ENCODE measurements at places on chromosomes 4 and X.

GRCh38 chr4:3168029-3168428, 80.9 kb upstream of the MSANTD1 start:
- DNase-seq: peak; percentile 27

- no peak for DNase-seq
Measured at GRCh38 chrX:123625952-123626351, 106.9 kb downstream of the THOC2 start.

DNA sequence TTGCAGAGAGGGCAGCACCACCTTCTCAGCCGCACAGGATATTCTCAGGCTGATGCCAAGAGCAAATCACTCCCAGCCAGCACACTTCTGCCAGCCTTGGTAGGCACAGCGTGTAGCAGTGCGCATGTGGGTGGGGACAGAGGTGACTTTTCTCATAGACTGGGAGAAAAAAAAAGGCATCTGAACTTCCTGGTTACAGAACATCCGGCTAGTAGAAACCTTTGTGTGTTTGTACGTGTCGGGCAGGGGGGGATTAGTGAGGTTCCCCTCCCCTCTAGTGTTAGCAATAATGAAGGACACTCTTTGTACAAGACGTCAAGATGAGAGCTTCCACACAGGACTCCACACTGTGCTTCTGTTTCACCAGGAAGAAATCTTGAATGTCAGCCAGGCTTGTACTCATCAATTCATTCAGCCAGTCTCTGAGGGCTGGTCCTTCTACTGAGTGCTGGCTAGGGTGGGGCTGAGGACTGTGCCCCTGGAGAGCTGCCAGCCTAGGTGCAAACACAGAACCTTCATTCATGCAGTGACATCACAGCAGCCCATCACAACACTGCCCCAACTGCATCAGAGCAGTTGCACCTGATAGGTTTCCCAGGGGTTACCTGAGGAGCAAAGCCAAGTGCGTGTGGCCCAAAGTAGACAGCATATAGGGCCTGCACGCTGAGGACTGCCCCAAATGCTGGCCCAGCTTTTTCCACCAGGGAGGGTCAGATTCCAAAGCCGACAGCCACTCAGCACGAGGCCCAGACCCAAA, 34.7 kb downstream of the SLC25A5 start:
- peak; percentile 49 for DNase-seq

DNA sequence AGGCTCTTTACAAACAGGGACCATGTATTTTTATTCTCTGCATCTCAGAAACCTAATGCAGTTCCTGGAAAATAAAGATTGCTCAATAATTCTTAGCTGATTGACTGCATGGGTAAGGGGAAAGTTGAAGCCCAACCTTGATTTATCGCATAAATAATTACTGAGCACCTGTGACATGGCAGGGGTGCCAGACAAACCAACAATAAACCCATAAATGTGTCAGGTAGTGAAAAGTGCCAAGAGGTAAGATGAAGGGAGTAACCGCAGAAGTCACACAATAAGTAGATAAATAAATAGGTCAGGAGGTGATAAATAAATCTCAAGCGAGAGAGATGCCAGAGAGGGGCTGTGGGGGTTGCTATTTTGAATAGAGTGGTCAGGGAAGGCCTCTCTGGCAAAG, 20.1 kb upstream of the AP1S2 start:
- no peak for DNase-seq

GRCh38 chr4:176400816-176401461, 81.2 kb downstream of the SPCS3 start:
- DNase-seq: no peak

- no peak for DNase-seq
Measured at GRCh38 chrX:107677909-107678308, 49.6 kb downstream of the PRPS1 start.

- no peak for DNase-seq
Measured at GRCh38 chr4:80071604-80072227, 1.3 kb downstream of the ANTXR2 start.

DNA sequence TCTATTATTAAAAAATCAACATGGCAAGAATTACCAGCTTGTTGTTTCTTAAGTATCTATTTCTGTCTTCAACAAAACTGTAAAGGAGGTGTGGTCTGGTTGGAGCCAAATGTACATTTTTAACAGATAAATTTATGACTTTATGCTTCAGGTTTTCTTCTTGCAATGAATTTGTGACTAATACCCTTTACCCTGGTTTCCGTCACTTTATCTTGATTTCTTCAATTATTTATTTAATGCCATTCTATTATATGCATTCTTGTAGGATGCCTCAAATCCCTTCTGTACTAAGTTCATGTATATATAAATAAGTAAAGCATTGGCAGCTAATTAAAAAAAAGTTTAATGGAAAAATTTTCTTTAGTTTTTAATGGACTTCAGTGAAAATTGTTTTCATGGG, 41.5 kb upstream of the ANXA3 start:
- DNase-seq: no peak

- no peak for DNase-seq
Measured at GRCh38 chr4:124415146-124415545, 297.4 kb downstream of the ANKRD50 start.

DNA sequence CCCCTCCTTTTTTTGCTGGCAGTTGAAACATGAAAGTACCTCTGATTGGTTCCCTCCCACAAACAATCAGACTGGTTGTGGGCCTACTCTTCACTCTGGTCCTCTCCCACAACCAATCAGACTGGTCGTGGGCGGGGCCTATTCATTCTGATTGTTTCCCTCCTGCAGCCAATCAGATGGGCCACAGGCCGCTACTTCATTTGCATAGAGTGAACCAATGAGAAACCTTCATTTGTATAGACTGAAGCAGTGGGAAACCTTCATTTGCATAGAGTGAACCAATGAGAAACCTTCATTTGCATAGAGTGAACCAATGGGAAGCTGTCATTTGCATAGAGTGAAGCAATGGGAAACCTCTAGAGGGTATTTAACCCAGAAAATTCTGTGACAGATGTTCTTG, 55.2 kb downstream of the TRMT44 start:
- no peak for DNase-seq

GRCh38 chrX:43699475-43699874, 43.4 kb downstream of the MAOA start:
- no peak for DNase-seq

- no peak for DNase-seq
Measured at GRCh38 chrX:103441878-103442535, 65.7 kb downstream of the BEX3 start.

DNA sequence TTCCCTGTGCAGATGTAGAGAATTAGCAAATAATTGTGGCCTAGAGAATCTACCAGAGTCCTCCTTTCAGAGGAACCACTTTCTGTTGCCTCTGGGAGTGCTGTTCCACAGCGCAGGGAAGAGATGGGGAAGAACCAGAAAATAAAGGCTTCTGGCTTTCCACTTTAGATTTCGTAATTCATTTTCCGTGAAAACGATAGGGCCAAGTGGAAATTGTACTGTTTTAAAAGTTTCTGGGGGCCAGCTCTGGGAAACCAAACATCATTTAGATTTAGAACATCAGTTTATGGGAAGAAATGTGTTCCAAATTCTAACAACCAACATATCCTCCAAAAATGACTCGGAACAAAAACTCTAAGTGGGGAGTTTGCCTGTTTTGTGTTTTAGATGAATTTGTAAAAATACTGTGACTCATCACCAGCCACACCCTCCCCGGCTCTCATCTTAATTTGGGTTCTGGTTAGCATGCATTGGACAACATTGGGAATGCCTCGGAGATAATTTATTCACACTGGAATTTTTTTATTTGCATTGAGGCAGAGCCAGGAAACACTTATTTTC, 65.2 kb upstream of the LNX1 start:
- no peak for DNase-seq

- DNase-seq: no peak
Measured at GRCh38 chr4:14386196-14386595, 616.1 kb upstream of the CPEB2 start.

- no peak for DNase-seq
Measured at GRCh38 chrX:11064851-11065600, 46.1 kb upstream of the HCCS start.

GRCh38 chrX:154652311-154653047, 900 bp downstream of the CTAG2 start:
- no peak for DNase-seq

DNA sequence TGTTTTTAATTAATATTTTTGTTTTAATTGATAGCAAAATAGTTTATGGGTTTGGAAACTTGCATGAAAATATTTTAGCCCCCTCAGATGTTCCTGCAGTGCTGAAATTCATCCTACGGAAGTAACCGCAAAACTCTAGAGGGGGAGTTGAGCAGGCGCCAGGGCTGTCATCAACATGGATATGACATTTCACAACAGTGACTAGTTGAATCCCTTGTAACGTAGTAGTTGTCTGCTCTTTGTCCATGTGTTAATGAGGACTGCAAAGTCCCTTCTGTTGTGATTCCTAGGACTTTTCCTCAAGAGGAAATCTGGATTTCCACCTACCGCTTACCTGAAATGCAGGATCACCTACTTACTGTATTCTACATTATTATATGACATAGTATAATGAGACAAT, 40.4 kb downstream of the MAP7D3 start:
- no peak for DNase-seq

DNA sequence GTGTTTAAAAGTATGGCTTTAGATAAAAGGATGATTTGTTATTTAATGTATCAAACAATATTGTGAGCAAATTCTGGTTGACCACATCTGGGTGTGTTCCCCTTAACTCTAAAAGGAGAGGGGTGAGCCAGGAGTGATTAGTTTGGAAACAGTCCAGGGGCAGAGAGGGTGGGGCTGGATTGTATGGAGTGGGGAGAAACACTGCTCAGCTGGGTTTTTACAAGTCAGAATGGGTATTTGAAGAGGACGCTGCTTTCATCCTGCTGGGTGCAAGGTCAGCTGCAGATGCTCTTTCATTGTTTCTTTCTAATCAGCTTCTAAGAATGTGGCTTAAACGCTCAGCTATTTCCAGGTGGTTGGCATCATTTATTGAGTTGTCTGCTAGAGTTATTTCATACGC, 82.8 kb upstream of the LIMCH1 start:
- no peak for DNase-seq

- DNase-seq: no peak
Measured at GRCh38 chr4:61182915-61183314, 17.2 kb upstream of the ADGRL3 start.

DNA sequence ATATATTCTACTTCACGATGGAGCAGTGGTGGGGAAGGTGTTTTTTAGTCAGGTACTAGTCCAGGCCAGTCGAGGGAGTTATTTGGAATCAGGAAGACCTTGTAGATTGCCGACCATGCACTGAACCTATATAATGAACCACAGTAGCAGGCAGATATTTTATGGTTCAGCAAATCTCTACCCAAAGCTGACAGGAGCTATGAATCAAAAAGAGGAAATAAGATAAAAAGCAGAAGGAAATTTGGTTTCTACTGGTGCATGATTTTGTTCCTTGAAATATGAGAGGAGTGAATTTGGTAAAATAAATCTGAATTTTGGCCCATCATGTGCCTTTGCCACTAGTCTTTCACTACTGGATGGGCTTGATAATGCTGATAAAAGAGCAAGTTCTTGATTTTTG, 924.3 kb upstream of the DIAPH2 start:
- no peak for DNase-seq
